B cell (primary cell): ENCODE measurements at places on chromosomes 1 and 21.
A peak's percentile ranks its signal among the peaks of the same experiment; 100 is the strongest.

GRCh38 chr1:40469327-40469726 is 7.8 kb upstream of the ZFP69 start:
- no peak for DNase-seq

GRCh38 chr1:229430761-229431283 is 3.1 kb downstream of the ACTA1 start:
- peak; percentile 36 for DNase-seq

GRCh38 chr1:12010746-12011570 is 8.3 kb upstream of the MIIP start:
- DNase-seq: no peak

DNA sequence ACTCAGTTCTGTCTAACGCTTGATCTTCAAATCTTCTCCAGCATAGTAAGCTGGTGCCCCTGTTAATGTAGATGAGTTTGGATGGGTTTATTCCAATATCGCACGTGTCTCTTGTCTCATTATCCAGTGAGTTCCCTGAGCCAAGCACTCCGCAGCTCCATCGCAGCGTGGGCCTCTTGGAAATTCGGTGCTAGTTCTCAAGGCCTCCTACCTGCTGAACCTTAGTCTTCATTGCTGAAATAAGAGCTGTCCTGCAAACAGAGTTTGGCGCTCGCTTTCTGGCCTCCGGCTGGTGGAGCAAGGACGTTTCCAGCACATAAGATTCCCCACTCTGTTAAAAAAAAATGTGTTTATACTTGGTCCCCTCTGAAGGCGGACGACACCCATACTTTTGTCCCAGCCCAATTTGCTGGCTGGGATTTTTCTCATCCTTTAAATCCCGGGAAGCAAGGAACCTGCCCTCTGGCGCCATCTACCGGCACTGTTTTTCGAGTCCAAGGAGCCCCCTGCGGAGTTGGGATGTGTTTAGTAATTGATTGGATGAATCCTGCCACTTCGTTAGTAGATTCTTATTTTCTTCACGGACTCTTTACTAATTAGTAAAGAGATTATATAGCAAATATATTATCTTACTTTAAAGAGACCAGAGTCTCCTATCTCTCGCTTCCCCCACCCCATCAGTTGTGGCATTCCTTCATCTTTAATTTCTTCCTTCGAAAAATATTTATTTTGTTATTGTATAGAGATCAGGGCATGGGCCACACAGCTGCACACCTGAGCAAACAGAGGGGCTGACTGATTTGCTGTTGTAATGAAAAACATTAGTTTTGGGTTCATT is 14.7 kb downstream of the JUN start:
- peak; percentile 30 for DNase-seq

DNA sequence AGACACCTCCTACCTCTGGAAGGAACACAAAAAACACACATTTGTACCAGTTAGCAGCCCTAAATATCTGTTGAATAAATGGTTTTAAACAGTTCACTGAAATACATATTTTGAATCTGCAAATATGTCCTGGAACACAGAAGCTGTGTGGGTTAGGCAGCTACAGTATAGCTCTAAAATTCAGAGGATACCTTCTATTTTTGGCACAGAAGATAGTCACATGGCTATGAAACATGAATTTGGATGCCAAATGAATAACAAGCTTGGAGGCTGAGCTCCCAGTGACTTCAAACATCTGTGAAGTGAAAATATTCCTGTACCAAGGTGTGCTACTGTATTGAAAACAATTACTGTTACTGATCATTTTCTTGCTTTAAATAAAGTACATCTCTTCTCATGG is 391.5 kb upstream of the ADGRL2 start:
- no peak for DNase-seq

DNA sequence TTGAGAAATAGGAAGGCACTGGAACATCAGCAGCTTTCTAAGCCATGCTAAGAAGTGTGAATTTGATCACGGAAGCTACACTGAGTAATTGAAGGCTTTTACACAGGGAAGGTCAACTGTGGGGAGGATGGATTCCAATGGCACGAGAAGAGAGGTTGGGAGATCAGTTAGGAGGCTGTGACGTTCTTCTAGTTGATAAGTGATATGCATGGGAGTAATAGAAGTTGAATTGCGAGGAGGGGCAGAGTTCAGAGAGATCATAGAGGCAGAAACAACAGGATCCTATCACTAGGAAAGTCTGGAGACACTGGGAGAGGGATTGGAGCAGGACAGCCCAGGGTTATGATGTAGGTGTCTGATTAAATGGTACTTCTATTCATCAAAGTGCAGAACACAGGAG is 16.2 kb downstream of the LMOD1 start:
- no peak for DNase-seq

DNA sequence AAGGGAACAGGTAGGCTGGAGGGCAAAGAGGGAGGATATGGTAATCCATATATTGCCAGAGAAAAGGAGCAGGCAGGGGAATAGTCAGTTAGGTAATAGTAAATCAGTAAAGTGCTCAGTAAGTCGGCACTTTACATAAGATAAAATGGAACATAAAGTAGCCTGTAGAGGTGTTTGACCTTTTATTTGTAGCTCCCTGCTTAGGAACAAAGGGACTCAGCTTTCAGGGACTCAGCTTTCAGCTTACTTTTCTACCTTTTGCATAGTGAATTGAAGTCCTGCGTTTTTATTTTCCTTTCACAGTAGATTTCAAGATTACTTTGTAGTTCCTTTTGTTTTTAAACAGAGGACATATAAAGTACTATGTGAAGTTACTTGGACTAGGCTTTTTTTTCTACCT is 87.3 kb downstream of the ITSN1 start:
- DNase-seq: no peak

DNA sequence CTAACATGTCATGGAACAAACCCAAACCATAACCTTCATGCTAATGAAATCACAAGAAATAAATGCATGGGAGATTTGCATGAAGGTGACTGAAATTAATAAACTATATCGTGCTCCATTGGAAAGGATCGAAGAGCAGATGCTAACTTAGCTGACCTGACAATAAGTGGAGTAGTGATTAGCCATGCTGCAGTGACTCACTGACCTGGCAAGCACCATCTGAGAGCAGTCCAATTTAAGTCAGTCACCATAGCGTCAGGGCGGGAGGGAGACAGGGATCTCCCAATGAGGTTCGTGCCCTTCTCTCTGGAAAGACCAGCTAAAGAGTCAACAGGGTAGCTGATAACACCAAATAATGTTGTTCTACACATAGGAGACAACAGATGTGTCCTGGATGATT is 21.5 kb downstream of the OLIG2 start:
- DNase-seq: no peak

DNA sequence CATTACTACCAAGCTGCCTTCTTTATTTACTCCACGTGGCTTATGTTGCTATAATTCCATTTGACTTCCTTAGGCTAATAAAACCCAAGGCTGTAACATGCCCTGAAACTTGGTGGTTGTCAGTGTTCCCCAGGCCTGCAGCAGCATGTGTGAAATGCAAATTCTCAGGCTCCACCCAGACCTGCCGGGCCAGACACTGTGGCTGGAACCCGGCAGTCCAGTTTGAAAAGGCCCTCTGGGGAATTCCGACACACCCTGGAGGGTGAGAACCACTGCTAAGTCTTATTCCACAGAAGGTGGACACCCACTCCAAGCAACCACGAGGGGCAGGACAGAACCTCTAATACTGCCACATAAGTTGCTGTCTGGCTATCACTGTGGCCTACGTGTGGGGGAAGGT is 41.4 kb downstream of the URB1 start:
- DNase-seq: no peak

DNA sequence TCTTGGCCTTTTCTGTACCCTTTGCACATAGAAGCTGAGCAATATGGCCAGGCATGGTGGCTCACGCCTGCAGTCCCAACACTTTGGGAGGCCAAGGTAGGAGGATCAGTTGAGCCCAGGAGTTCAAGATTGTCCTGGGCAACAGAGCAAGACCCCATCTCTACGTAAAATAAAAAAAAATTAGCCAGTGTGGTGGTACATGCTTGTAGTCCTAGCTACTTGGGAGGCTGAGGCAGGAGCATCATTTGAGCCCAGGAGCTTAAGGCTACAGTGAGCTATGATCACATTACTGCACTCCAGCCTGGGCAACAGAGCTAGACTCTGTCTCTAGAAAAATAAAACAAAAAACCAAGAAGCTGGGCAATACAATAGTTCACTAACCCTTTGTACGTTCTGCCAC is 6.3 kb downstream of the ACTA1 start:
- no peak for DNase-seq

GRCh38 chr1:239566074-239566473 is 179.7 kb downstream of the CHRM3 start:
- no peak for DNase-seq

DNA sequence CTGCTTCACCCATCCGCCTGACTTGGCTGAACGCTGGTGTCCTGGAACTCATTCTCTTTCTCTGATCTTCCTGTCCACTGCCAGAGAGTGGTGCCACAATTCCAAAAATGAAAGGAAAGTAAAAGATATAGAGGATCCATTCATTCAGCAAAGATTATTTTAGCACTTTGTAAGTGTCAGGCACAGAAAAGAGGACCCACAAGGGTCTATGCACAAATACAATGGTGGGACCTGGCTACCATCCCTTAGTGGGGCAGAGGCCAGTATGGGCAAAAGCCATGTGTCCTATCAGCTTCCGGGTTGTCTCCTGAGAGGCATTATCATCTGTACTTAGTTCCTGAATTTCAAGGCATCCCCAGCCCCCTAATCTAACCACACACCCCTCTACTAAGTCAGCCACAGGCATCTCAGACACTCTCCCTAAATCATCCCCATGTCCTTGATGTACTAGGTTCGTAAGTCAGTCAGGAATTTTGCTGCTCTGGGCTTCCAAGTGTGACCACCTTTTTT is 19.0 kb downstream of the SSR2 start:
- DNase-seq: no peak

DNA sequence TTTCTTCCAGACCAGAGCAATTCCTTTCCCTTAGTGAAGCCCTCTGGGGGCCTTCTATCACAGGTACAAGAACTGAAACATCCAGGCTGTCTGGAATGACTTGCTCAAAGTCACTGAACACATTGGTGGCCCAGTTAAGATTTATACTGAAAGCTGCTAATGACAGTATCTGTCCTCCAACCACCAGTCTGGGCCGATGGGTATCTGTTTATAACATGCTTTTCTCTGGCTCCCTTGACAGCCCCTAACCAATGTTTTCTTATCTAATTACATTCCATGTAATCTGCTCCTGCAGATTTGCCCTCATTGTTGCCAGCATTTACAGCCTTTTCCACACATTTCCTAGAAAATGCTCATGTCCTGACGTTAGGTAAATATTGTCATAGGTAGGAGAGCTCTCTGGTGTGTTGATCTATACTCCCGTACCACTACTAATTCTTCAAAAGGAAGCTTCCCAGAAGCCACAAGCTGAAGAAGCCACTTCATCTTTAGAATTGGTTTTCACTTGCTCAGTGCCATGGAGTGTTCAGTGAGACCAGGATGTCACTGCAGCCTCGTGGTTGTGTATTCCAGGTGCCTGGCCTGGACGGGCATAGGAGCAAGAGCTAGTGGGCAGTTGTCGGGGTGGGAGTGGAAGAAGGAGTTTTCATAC is 163.9 kb downstream of the TSEN15 start:
- DNase-seq: no peak

DNA sequence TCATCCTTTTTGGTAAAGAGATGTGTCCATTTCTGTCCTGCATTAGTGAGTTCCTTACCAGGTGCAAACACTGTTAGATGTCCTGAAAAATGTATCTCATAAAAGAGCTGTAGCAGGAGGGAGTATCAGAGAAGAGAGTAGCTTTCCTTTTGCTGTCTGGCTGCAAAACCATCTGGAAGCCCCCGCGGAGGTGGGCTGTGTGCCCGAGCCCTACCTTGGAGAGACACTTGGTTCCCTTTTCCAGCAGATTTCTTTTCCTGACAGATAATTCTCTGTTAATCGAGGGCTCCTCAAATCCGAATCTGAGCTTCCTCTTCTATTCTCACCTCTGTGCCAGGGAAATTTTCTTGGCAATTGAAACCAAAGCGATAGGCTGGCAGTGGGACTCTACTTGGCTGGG is 53.0 kb downstream of the KIF26B start:
- no peak for DNase-seq

DNA sequence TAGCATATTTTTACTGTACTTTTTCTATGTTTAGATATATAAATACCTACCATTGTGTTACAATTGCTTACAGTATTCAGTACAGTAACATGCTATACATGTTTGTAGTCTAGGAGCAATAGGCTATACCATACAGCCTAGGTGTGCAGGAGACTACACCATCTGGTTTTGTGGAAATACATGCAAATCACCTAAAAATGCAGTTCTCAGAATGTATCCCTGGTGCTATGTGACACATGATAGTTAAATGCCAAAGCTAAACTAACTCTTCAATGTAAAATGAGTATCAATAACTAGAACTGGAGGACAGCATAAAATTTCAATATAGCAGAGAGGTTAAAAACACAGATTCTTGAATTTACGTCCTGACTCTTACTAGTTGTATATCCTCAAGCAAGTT is 14.8 kb downstream of the NUCKS1 start:
- no peak for DNase-seq
